ENCODE measurements at places on chromosomes 7 and 10. TPM values are rescaled to one million over a fixed set of nuclear protein-coding genes. Genes with fewer than 3 reads are reported as not detected.

DNA sequence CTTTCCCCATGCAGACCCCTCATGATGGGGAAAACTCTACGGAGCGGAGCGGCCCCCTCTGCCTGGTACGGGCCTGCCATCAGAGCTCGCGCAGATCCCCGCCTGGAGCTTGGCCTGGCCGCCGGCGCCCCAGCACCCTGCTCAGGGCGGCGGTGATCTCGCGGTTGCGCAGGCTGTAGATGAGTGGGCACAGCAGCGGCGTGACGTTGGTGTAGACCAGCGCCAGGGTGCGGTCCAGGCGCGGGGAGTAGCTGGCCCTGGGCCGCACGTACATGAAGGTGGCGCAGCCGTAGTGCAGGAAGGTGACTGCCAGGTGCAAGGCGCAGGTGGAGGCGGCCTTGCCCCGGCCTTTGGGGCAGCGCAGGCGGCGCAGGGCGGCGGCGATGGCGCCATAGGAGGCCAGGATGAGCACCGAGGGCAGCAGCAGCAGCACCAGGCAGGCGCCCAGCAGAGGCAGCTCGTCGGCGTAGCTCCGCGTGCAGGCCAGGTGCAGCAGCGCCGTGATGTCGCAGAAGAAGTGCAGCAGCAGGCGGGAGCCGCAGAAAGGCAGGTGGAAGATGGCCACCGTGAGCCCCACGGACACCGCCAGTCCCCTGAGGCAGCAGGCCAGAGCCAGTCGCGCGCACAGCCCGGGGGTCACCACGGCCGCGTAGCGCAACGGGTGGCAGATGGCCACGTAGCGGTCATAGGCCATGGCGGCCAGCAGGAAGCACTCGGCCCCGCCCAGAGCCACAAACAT is 33.4 kb downstream of the TAS2R41 start:
- DNase-seq, result no peak

GRCh38 chr10:121357401-121357800 is 240.8 kb downstream of the FGFR2 start:
- DNase-seq, result no peak

Gene FAM241B
- 4.9 TPM for total RNA-seq

Gene RPEL1
- 0.17 TPM for total RNA-seq
